ENCODE measurements at places on chromosomes 16 and 17.

GRCh38 chr17:17350491-17351355, 47.5 kb downstream of the NT5M start:
- no peak for DNase-seq

DNA sequence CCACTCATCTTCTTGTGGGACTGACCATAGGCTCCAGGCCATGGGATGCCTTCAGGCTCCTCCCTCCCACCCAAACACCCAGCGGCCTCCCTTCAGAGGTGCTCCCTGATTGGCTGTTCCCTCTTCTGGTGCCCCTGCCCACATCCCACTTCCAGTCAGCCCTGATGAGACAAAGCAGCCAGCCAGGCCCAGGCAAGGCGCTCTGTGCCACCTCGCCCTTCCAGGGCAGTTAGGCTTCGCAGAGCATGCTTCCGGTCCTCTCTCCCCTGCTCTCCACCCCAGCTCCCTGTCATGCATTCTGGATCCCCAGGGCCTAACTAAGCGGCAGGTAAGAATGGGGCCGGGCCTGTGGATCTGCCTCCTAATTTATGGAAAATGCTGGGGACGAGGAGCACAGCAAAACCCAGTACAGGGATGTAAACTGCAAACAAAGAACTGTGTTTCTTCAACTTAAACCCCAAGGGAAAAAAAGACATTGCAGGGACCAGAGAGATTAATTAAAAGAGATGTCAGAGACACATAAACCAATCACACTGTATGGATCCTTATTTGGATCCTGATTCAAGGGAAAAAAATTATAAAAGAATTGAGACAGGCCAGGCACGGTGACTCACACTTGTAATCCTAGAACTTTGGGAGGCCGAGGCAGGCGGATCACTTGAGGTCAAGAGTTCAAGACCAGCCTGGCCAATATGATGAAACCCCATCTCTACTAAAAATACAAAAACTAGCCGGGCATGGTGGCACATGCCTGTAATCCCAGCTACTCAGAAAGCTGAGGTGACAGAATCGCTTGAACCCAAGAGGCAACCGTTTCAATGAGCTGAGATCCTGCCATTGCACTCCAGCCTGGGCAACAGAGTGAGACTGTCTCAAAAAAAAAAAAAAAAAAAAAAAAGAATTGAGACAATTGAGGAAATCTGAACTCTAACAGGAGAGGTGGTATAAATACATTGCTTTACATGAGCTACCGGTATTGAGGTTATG, 26.0 kb downstream of the ZDHHC7 start:
- no peak for DNase-seq

DNA sequence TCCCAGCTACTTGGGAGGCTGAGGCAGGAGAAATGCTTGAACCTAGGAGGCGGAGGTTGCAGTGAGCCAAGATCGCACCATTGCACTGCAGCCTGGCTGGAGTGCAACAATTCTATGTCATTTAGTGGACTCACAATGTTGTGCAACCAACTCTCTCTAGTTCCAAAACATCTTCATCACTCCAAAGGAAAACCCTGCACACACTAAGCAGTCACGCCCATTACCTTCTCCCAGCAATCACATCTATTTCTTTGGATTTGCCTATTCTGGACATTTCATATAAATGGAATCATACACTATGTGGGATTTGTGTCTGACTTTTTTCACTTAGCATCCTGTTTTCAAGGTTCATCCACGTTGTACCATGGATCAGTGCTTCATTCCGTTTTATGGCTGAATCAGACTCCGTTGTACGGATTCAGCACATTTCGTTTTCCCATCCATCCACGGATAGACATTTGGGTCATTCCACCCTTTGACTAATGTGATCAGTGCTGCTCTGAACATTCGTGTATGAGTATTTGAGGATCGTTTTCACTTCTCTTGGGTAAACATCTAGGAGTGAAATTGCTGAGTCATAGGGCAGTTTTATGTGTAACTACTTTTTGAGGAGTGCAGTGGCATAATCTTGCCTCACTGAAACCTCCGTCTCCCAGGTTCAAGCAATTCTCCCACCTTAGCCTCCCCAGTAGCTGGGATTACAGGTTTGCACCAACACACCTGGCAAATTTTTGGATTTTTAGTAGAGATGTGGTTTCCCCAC, 45.4 kb upstream of the EMP2 start:
- no peak for DNase-seq

- DNase-seq: no peak
Measured at GRCh38 chr16:2966043-2966807, 2.1 kb downstream of the KREMEN2 start.

DNA sequence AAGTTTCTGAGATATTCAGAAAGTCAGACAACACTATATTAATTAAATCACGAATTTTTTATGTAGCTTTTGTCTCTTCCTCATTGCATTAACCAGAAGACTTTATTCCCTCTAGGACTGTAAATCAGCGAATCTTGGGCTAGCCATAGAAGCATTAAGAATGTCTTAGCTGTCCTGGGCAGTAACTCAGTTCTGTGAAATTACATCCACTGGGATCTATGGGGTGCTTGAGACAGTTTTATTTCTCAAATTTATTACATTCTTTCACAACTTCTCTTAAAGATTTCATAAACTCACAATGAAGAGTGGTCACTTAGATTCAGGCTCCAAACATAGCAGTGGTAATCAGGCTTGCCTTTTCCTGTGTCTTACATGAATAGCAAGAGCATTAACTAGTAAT, 1153.4 kb downstream of the CDH8 start:
- no peak for DNase-seq

DNA sequence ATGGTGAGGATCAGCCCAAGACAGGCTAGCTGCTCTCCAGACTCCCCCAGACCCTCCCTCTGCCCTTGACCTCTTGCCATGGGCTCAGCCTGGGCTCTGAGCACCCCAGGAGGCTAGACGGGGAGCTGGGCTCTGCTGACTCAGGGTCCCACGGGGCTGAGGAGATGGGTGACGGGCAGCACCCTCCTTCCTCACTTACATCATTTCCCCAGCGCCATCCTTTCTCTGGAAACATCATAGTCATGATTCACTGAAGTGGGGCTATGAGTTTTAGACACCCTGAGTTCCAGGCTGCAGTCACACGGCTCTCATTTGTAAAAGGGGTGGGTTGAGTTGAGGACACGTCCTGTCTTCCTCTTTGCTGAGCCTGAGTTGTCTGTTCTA, 3.0 kb upstream of the ITGAX start:
- no peak for DNase-seq

DNA sequence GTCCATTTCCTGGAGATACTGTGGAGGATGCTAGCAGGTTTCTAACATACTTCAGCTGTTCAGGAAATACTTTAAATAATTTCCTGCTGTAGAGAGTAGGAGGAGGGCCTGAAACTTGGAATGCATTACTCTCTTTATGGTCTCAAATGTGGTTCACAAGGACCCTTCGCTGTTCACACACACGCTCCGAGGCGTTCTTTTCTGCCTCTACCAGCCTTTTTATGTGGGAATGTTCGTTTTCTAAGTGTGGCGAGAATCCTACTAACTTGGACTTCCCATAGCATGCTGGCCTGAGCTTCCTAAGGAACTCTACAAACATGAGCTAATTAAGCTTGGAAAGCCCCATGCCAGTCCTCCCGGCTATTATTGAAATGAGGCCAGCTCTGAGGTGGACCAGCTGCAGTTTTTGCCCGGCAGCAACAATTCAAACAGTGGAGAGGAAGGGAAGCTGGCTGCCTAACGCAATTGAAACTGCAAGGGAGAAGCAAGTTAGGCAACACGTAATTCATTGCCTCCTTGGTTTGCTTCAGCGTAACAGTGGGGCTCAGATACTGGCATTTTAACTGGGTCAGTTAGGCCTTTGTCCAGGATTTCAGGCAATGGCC, 18.9 kb downstream of the KPNA2 start:
- no peak for DNase-seq

DNA sequence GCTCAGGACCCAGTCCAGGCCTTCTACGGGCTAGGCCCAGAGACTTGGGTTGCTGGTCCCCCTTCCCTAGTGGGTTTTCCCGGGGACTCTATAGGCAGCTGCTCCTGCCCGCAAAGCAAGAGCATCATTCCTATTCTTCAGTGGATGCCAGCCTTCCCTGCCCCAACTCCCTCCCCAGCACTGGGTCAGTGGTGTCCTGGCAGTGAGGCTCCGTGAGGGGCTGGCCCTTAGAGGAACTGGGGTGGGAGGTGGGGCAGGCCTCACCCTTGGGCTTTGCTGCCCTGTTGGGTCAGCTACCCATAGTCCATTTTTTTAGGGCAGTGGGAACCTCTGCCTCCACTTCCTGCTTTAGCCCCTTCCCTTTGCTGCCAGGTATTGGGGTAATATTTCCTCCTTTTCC, 7.9 kb upstream of the PLEKHG4 start:
- DNase-seq: no peak

GRCh38 chr16:424623-425081, 797 bp upstream of the RAB11FIP3 start:
- no peak for DNase-seq

GRCh38 chr17:76631821-76632565, 11.6 kb downstream of the ST6GALNAC1 start:
- no peak for DNase-seq

DNA sequence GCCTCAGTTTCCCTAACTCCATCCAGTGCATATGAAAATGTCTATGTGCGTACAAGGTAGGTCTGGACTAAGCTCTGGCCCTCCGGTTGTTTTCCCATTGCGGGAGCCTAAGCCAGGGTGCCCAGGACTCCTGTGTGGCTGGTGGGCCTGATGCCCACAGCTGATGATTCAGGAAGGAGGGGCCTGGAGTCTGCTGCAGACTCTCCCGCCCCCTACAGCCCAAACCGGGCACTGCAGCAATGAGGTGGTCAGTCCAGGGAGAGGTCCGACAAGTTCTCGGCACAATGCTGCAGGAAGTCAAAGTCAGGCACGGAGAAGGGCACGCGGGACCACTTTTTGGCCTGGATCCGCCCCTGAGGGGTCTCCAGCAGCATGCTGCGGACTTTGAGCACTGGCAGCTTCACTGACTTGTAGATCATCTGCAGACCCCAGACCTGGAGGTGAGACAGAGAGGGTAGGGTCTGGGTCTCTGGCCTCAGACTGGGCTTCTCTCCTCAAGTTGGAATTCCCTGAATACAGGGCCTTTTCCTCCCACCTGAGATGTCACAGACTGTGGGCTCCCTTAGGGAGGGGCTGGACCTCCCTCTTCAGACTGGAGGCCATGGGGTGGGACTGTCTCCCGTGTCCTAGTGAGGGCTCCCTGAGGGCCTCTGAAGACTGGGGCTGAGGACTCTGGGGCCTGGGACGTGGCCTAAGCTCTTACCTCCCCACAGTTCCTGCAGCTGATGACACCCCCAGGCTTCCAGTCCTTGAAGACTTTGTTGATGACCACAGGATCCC, 3.4 kb upstream of the ZNF385C start:
- DNase-seq: peak; percentile 57

GRCh38 chr16:47523342-47524006, 62.3 kb downstream of the PHKB start:
- no peak for DNase-seq

GRCh38 chr16:55534756-55535155, 25.9 kb downstream of the LPCAT2 start:
- DNase-seq: no peak

- DNase-seq: no peak
Measured at GRCh38 chr17:58291246-58291645, 10.5 kb upstream of the MPO start.

DNA sequence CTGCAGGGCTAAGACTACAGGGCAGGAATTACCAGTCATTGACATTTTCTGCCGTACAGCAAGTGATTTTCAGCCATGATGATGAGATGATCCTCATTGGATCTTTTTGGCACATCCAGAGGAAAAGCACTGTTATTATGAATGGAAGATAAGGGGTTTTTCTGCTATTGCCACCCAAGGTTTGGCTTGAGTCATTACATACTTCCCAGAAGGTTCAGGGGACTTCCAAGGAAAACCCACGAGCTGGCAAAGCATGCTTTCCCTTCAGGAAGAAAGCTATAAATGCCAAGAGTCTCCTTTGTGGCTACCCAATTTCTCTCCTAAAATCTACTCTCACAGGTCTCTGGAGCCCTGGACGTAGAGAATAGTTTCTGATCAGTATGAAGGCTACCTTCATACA, 6.1 kb downstream of the CHST4 start:
- no peak for DNase-seq

DNA sequence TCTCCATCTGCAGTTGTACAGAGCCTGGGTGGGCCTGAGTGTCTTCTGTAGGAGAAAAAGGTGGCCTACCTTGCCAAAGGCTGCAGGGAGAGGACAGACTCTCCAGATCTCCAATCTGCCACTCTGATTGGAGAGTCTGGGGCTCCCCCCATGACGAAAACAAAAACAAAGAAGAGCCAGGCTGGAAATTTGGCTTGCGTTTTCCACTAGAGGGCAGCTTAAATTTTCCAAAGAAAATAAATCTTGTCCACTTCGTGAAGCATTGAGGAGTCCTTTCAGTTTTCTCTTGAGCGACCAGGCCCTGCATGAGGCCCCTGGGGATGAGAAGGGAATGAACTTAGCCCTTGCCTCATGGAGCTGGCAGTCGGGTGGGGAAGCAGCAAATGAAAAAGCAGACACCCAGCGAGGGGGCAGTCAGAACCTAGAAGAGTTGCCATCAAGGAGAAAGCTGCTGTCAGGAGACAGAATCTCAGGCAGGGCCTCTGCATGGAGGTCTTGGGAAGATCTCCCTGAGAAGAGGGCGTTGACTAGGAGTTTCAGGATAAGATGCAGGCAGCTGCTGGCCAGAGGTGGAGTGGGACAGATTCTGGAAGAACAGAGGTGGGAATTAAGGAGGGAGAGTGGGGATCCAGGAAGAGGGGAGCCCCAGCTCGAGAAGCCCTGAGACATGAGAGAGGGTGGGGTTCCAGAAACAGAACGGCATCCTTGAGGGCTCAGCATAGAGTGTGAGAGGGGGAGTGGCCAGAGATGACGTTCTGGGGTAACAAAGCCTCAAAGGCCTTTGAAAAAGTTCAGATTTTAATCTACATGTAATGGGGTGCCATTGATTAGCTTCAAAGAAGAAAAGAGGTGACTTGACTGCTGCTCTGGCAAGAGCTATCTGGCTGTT, 8.4 kb upstream of the SHCBP1 start:
- DNase-seq: no peak

- DNase-seq: no peak
Measured at GRCh38 chr17:34633351-34633750, 54.0 kb downstream of the TMEM132E start.

GRCh38 chr16:49776085-49776595, 79.8 kb downstream of the ZNF423 start:
- DNase-seq: no peak

DNA sequence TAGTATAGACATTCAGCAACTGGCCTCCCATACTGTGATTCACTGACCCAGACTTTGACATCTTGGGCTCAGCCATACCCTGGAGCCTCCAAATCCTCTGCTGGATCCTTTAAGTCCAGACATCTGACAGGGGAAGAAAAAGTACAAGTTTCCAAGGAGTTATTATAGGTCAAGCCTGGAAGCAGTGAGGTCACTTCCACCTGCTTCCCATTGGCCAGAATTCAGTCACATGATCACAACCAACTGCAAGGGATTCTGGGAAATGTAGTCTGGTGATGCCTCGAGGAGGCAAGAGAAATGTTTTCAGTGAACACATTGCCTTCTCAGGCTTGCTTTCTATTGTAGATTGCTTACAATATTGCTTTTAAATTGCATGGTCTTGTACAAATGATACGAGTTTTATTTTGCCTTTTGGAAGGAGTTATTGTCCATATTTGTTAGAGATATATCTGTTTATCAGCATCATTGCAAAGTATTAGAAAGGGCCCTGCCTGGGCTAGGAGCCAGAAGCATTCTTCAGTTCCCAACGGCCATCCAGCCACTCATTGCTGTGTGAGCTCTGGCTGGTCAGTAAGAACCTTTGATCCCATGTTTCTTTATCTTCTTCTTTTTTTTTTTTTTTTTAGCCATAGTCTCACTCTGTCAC, 696.9 kb downstream of the WWOX start:
- no peak for DNase-seq
